ENCODE measurements at places on chromosomes 5 and 9.

GRCh38 chr5:55966284-55966683 is 28.5 kb downstream of the IL6ST start:
- no peak for DNase-seq

DNA sequence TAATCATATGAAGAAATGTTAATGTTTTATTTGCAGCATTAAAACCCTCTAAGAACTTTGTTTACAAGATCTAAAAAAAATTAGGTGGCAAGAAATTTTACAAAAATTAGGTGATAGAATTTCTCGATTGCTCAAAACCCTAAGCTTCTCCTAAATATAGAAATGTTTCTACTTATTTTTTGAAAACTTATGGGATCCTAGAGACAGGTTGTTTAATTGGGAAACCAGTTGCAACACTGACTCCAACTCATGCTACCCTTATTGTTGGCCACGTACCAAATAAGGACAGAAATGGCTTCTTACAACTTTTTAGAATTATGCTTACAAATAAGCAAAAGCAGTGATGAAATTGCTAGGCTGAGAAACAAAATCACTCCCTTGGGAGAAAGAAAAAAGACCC is 531.1 kb downstream of the PDE4D start:
- DNase-seq: no peak

GRCh38 chr5:24141046-24141445 is 503.7 kb downstream of the CDH10 start:
- no peak for DNase-seq

GRCh38 chr5:72298711-72299110 is 21.3 kb downstream of the MRPS27 start:
- no peak for DNase-seq
